ENCODE measurements at places on chromosomes 5 and 9. TPM values are rescaled to one million over a fixed set of nuclear protein-coding genes. Genes with fewer than 3 reads are reported as not detected.

The C9 gene
- not detected for total RNA-seq

The DMRT3 gene
- not detected for total RNA-seq

The FOXE1 gene
- 4.5 TPM for total RNA-seq

The TMEM232 gene
- not detected for total RNA-seq

The LCN2 gene
- 3.8 TPM for total RNA-seq

The SPAAR gene
- total RNA-seq, result not detected

The GRHPR gene
- 176 TPM for total RNA-seq

The CCIN gene
- 0.05 TPM for total RNA-seq

The RABEPK gene
- total RNA-seq, result 42.7 TPM

The CEP78 gene
- total RNA-seq, result 20.2 TPM

The C9orf153 gene
- 0.46 TPM for total RNA-seq

The CSF2 gene
- 1.7 TPM for total RNA-seq

The CARD9 gene
- 0.53 TPM for total RNA-seq

The ZNF483 gene
- total RNA-seq, result 0.92 TPM

The CD74 gene
- total RNA-seq, result 0.09 TPM

The ACSL6 gene
- total RNA-seq, result 0.03 TPM

The KIF12 gene
- 2.8 TPM for total RNA-seq

The GMCL2 gene
- not detected for total RNA-seq

The GDNF gene
- 0.05 TPM for total RNA-seq

The HMGXB3 gene
- total RNA-seq, result 32.1 TPM

The ARSI gene
- 47.8 TPM for total RNA-seq

The SLC34A1 gene
- total RNA-seq, result not detected

The NFIB gene
- 9.9 TPM for total RNA-seq

The TUBB4B gene
- 807 TPM for total RNA-seq

The MYMK gene
- not detected for total RNA-seq

The LHX3 gene
- 0.09 TPM for total RNA-seq

The QSOX2 gene
- total RNA-seq, result 29.7 TPM

The CARTPT gene
- not detected for total RNA-seq

Measured in A549 treated with CORT108297 at 1 μM for 4 hours (cell line).